ENCODE measurements at places on chromosomes 2 and 18. TPM values are rescaled to one million over a fixed set of nuclear protein-coding genes. Genes with fewer than 3 reads are reported as not detected.

Gene MATN3
- total RNA-seq = 17.0 TPM

Gene ACTG2
- total RNA-seq = 0.40 TPM

Gene RUFY4
- not detected for total RNA-seq

Gene PDCD1
- total RNA-seq = 0.02 TPM

Gene CCDC141
- not detected for total RNA-seq

Gene CRYGD
- total RNA-seq = not detected

Gene LIPG
- 0.24 TPM for total RNA-seq

Gene TRMT61B
- 16.1 TPM for total RNA-seq

Gene SLC11A1
- 0.21 TPM for total RNA-seq

All from A549 treated with AZD2906 at 1 μM for 4 hours (cell line).